ENCODE measurements at places on chromosomes 13 and 19. TPM values are rescaled to one million over a fixed set of nuclear protein-coding genes. Genes with fewer than 3 reads are reported as not detected.

The ANGPTL8 gene
- total RNA-seq, result not detected

The ZMYM5 gene
- total RNA-seq, result 11.0 TPM

The CLEC4M gene
- not detected for total RNA-seq

The HCST gene
- not detected for total RNA-seq

The PLK5 gene
- not detected for total RNA-seq

The ZNF724 gene
- 1.8 TPM for total RNA-seq

The TPTE2 gene
- not detected for total RNA-seq

The FPR1 gene
- total RNA-seq, result not detected

The LGALS14 gene
- total RNA-seq, result not detected

The ZNF729 gene
- not detected for total RNA-seq
